ENCODE measurements at places on chromosomes 13 and 19. TPM values are rescaled to one million over a fixed set of nuclear protein-coding genes. Genes with fewer than 3 reads are reported as not detected.

GRCh38 chr13:31963631-31964030, 67.9 kb upstream of the FRY start:
- H3K36me3 ChIP-seq = peaks cover 7% of the 10 kb centered on the region
- H3K27me3 ChIP-seq = no peaks in the 10 kb centered on the region
- H3K4me3 ChIP-seq = no peak overlapping the region
- peaks cover 42% of the 10 kb centered on the region for H3K4me1 ChIP-seq

- no peak for DNase-seq
- no peak overlapping the region for H3K4me3 ChIP-seq
- no peaks in the 10 kb centered on the region for H3K36me3 ChIP-seq
- H3K27ac ChIP-seq = no peak overlapping the region
- H3K4me1 ChIP-seq = no peaks in the 10 kb centered on the region
Observed at GRCh38 chr13:91664039-91664438, 265.6 kb downstream of the GPC5 start.

DNA sequence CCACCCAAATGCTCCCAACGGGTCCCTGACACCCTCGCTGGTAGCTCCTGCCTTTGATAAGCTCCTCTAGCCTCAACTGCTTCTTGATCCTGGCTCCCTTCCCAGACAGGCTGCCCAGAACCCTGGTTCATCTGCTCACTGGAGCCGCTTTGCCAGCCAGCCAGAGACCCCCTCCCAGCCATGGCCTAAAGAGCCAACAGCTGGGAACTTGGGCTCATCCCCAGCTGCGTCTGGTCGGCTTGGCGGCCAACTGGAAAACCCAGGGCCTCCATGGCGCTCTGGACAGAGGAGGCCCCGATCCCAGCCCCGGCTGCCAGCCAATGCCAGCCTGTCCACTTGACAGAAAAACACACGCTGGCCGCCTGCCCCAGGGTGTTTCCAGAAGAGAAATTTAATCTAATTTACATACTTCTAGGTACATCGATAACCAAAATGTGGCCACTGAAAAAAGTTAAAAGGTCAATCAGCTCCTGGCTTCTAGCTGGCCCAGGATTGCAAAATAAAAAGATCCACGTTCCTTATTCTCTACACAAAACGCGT, 3.0 kb upstream of the AKAP8L start:
- no peak overlapping the region for H3K4me3 ChIP-seq
- peaks cover 34% of the 10 kb centered on the region for H3K4me1 ChIP-seq
- H3K36me3 ChIP-seq = peaks cover 18% of the 10 kb centered on the region

DNA sequence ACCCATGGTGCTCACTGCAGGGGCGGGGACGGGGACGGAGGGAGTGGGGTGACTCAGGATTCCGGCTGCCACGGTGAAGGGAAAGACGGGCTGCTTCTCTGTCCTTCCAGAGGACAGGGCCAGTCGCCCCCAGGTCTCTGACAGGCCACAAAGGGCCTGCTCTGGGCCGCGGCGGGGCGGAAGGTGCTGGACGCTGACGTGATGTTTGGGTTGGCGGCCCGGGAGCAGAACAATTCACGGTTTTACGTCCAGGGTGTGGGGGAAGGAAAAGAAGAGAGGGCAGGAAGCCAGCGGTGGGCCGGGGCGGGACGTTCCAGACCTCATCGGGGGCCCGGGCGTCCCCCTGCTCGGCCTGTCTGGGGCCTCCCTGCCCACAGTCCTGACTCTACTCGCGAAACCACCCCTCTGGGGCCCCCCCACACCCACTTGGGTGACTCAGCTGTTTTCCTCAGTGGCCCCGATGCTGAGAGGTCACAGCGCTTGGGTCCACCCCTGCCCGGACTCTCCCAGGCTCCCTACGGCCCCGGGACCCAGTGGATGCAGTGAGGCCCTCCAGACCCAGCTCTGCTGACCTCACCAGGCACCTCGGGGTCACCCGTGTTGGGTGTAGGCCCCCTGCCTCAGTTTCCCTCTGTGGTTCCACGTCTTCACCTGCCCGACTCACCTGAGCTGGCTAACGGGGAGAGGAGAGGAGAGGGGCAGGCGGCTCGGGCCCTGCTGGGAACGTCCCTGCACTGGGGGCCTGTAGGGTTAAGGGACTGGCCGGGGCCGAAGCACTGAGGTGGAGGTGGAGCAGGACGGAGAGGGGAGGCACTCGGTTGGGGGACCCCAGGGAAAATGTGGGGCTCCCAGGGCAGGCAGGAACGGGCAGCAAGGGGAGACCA, 29.2 kb downstream of the PIP5K1C start:
- H3K4me1 ChIP-seq = peaks cover 52% of the 10 kb centered on the region
- peaks cover 14% of the 10 kb centered on the region for H3K36me3 ChIP-seq
- H3K4me3 ChIP-seq = peak overlapping the region; percentile 35
- H3K27me3 ChIP-seq = no peaks in the 10 kb centered on the region
- H3K27ac ChIP-seq = peak overlapping the region; percentile 100

- H3K4me1 ChIP-seq = peaks cover 27% of the 10 kb centered on the region
- no peak for DNase-seq
- no peak overlapping the region for H3K4me3 ChIP-seq
- H3K27me3 ChIP-seq = no peaks in the 10 kb centered on the region
- H3K36me3 ChIP-seq = no peaks in the 10 kb centered on the region
Observed at GRCh38 chr19:3411636-3412035, 45.3 kb downstream of the NFIC start.

GRCh38 chr19:43620061-43621001, 902 bp upstream of the ZNF428 start:
- H3K36me3 ChIP-seq = no peaks in the 10 kb centered on the region
- no peaks in the 10 kb centered on the region for H3K27me3 ChIP-seq
- peak overlapping the region; percentile 88 for H3K4me3 ChIP-seq

Gene LGI4
- total RNA-seq = 6.5 TPM
